CD14-positive monocyte (primary cell): ENCODE measurements at places on chromosomes 1 and 21.

- no peak for DNase-seq
- no peaks in the 10 kb centered on the region for H3K4me1 ChIP-seq
- H3K27ac ChIP-seq = no peak overlapping the region
- no peak overlapping the region for H3K4me3 ChIP-seq
Measured at GRCh38 chr1:22159891-22160290, 17.0 kb upstream of the WNT4 start.

GRCh38 chr1:107000902-107001301, 55.6 kb upstream of the PRMT6 start:
- no peaks in the 10 kb centered on the region for H3K4me1 ChIP-seq
- no peak for DNase-seq
- H3K27ac ChIP-seq = no peak overlapping the region
- H3K36me3 ChIP-seq = no peaks in the 10 kb centered on the region
- no peaks in the 10 kb centered on the region for H3K27me3 ChIP-seq

DNA sequence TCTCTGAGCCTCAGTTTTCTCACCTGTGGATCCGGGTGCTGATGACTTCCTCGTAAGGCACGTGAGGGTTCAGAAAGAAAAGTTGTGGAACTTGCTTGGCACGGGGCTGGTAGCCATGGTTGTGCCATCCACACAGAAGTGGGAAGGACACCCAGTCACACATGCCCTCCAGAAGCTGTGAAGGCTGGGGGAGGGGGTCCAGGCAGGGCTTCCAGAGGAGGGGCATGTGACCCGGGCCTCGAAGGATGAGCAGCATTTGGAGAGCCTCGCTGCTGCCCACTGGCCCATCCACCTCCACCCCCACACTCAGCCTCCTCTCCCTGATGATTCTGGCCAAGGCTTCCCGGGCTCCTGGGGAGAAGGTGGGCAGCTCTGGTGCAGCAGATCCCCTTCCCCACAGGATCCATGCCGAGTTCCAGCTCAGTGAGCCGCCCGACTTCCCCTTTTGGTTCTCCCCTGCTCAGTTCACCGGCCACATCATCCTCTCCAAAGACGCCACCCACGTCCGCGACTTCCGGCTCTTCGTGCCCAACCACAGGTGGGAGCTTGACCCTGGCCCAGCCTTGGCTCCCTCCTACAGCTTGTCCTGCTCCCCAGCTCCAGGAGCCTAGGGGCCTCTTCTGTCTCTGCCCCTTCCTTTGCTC, 9.4 kb downstream of the SELENON start:
- H3K27ac ChIP-seq = peak overlapping the region; percentile 17

DNA sequence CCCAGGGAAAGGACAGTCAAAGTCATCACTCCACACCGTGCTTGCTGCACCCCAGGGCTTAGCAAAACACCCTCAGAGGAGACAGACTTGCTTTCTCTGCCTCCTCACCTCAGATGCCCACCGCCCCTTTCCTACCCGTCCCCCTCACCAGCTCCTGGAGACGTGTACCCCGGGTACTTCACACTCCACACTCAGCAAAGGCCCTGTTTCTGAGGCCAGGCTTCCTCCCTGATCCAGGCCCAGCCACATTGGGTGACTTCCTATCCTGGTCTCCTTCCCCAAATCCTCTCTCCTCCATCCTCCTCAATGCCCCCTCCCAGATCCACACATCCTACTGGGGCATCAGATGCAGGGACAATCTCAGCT, 116.7 kb downstream of the DMRTB1 start:
- H3K27ac ChIP-seq = no peak overlapping the region
- DNase-seq = no peak
- H3K4me1 ChIP-seq = no peaks in the 10 kb centered on the region
- no peaks in the 10 kb centered on the region for H3K36me3 ChIP-seq
- no peaks in the 10 kb centered on the region for H3K27me3 ChIP-seq

GRCh38 chr21:32132881-32133280, 146.0 kb downstream of the MIS18A start:
- DNase-seq = no peak
- no peaks in the 10 kb centered on the region for H3K4me1 ChIP-seq
- no peaks in the 10 kb centered on the region for H3K36me3 ChIP-seq
- no peak overlapping the region for H3K4me3 ChIP-seq

DNA sequence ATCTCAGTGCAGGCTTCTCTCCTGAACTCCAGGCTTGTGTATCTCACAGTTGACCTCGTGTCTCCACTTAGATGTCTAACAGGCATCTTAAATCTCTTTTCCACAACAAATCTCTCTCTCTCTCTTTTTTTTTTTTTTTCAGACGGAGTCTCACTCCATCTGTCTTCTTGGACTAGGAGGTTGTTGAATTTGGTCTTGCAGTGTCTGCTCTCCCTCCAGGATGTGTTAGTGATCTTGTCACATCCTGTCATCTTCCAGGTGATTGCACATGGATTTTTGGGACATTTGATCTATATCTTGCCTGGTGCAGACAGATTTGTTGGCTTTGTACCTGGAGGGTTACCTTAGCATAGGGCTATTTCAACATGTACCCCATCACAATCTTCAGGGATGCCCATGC, 26.5 kb upstream of the KCNA10 start:
- H3K4me1 ChIP-seq = no peaks in the 10 kb centered on the region
- H3K27ac ChIP-seq = no peak overlapping the region
- H3K27me3 ChIP-seq = no peaks in the 10 kb centered on the region
- H3K36me3 ChIP-seq = no peaks in the 10 kb centered on the region
- DNase-seq = no peak
- no peak overlapping the region for H3K4me3 ChIP-seq

DNA sequence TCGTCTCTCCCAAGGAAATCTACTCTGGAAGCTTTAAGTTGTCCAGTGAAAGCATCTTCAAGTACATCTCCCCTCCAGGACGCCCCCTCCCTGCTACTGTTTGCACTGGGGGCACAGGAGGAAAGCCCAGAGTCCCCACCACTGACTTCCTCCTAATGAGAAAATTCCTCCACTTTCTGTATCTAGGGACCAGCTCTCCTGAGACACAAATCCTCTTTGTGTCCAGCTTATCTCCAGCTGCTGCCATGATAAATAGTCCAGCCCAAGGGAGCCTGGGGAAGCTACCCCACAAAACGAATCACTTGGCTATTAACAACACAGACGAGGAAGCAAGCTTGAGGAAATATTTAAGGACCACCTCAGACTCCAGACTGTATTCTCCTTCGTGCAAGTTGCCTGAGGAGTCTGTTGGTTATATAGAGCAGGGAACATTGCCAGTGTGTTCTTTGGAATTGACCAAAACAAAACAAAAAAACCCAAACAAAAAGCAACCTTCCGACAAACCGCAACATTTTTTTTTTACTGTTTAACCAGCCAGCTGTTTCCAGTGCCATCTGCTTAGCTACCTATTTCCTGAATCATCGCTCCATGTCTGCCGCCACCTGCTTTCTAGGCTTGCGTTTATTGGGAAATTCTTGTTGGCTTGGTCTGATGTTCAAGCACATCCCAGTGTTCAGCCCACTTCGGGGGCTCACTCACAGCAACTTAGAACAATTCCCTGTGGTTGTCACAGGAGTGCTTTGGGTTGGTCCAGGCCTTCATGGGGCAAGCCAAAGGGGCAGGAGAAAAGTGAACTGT, 7.7 kb downstream of the C1orf226 start:
- H3K27me3 ChIP-seq = no peaks in the 10 kb centered on the region
- peaks cover 13% of the 10 kb centered on the region for H3K4me1 ChIP-seq
- no peaks in the 10 kb centered on the region for H3K36me3 ChIP-seq
- H3K27ac ChIP-seq = no peak overlapping the region

DNA sequence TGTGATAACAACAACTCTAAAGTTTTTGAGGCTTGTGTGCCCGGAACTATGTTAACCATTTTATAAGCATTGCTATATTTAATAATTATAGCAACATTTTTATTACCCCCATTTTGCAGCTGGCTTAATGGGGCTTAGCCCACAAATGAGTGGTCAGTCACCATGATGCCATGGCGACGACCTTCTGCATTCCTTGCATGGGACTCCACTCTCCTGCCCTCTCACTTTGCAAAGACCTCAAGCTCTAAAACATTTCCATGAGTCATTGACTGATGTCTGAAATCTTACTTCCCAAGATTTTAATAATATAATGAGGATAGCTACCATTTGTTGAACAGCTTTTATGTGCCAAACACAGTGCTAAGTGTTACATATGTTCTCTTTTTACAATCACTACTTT, 15.4 kb downstream of the NGF start:
- no peak overlapping the region for H3K27ac ChIP-seq
- no peaks in the 10 kb centered on the region for H3K36me3 ChIP-seq
- H3K4me1 ChIP-seq = no peaks in the 10 kb centered on the region
- no peak overlapping the region for H3K4me3 ChIP-seq

DNA sequence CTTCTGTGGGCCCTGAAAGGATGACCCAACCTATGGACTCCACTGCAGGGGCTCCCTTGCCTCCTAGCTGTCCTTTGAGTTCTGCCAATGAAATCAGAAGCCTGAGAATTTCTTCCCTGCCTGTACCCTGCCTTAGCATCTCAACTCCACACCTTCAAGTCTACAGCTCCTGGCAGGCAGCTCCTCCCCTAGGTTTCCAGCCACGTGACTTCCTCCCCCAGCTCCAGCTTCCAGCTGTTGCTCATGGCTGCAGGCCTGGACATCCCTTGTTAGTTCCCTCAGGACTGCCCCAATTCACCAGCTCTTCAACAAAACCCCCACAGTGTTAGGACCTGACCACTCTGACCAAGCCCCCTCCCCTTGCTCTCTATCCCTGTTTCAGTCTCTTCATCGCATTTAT, 2.4 kb downstream of the RCAN1 start:
- DNase-seq = no peak
- no peaks in the 10 kb centered on the region for H3K36me3 ChIP-seq
- H3K27me3 ChIP-seq = no peaks in the 10 kb centered on the region
- no peak overlapping the region for H3K27ac ChIP-seq
- no peak overlapping the region for H3K4me3 ChIP-seq

DNA sequence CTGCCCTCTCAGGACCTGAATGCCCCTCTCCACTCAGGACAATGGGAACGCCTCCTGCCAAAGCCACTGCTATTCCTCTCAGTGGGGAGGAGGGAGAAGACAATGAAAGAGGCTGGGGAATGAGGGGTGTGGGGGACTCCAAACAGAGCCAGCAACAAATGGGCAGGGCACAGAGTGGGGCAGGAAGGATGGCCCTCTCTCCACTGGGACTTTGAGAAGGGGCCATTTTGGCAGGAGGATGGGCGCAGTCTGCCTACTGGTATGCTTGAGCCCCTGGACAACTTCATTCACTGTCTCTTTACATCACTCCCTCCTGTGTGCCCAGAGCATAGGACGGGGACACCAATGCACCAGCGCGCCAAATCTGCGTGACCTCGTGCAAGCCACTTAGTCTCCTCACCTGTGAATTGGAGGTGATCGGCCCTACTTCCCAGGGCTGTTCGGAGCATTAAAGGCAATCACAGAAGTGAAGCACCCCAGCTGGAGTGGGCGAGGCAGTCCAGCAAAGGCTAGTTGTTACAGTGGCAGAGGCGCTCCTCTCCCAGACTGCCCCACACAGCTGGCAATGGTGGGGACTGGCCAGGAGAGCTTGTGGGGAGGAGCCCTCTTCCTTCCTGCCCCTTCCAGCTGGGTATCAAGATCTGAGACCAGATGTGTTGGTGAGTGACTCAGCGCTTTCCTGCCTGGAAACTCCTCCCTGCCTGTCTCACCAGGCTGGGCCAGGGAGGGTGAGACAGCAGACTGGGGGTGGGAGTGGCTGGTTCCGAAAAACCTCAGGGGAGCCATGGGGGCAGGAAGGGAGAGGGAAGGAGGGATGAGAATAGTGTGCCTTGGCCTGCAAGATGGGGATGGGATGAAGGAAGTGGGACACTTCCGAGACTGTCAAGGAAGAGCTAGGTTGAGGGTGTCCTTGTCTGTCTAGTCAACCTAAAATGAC, 22.4 kb upstream of the SYNC start:
- H3K36me3 ChIP-seq = no peaks in the 10 kb centered on the region
- H3K4me3 ChIP-seq = no peak overlapping the region
- H3K27me3 ChIP-seq = no peaks in the 10 kb centered on the region
- DNase-seq = peak; percentile 23
- H3K4me1 ChIP-seq = peaks cover 13% of the 10 kb centered on the region

- H3K27me3 ChIP-seq = peaks cover 2% of the 10 kb centered on the region
- H3K4me1 ChIP-seq = no peaks in the 10 kb centered on the region
- DNase-seq = no peak
- H3K27ac ChIP-seq = no peak overlapping the region
- H3K36me3 ChIP-seq = no peaks in the 10 kb centered on the region
Measured at GRCh38 chr21:35390013-35390776, 341.1 kb upstream of the RUNX1 start.

DNA sequence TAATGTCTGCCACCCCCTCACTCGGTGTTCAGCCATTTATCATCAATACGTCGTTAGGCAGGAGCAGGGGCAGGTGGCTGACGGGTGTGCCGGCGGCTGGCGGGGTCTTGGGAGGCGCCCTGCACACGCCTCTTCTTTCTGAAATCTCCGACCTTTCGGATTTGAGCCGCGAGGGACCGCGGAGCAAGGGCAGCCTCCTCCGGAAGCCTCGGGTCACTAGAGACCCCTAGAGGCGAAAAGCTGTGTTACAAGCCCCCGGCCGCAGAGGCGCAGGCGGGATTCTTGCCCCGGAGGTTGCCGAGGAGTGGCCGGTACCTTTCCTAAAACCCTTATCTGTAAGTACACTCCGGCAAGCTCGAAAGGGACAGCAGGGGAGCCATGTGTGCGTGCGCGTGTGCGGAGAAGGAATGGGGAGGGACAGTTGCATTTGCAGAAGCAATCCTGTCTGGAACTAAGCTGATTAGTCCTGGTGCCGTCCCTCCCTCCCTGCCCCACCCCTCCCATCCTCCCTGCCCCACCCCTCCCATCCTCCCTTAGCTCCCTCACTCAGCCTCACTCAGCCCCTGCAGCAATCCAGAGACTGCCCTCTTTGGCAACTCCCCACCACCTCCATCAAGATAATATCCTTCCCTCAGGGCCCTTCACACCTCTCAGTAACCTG, 11.0 kb downstream of the BRINP2 start:
- no peaks in the 10 kb centered on the region for H3K4me1 ChIP-seq
- H3K27ac ChIP-seq = no peak overlapping the region
- no peaks in the 10 kb centered on the region for H3K36me3 ChIP-seq
- H3K4me3 ChIP-seq = no peak overlapping the region

DNA sequence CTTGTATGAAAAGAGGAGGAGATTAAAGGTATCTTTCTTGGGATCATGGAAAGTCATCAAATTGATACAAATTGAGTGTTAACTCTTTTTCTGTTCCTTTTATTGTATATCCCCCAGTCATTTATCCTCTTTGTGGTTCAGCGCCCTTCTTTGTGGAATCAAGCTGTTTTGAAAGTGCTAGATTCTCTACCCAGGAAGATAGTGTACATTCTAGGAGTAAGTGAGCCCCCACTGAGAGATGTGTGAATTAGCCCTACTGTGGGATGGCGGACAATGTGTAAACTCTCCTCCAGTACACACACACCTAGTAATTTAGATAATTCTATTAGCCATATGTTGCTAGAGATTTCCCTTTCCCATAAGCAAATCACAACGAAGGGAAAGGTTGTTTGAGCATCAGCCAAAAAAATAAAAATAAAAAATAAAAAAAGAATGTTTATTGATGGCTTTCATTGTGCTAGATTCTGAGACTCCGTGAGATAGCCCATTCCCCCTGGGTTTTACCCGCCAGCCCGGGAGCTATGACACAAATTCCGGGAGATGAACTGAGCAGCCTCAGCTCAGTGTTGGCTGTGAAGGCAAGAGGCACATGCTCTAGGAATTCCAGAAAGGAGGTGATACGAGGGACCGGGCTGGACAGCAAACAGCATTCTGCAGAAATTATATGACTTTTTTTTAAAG, 378.4 kb upstream of the RUNX1 start:
- peaks cover 15% of the 10 kb centered on the region for H3K4me1 ChIP-seq
- no peaks in the 10 kb centered on the region for H3K27me3 ChIP-seq
- no peak overlapping the region for H3K4me3 ChIP-seq
- DNase-seq = no peak
- no peak overlapping the region for H3K27ac ChIP-seq
- no peaks in the 10 kb centered on the region for H3K36me3 ChIP-seq
